CD14-positive monocyte (primary cell): ENCODE measurements at places on chromosomes 12 and 14. TPM values are rescaled to one million over a fixed set of nuclear protein-coding genes. Genes with fewer than 3 reads are reported as not detected.

DNA sequence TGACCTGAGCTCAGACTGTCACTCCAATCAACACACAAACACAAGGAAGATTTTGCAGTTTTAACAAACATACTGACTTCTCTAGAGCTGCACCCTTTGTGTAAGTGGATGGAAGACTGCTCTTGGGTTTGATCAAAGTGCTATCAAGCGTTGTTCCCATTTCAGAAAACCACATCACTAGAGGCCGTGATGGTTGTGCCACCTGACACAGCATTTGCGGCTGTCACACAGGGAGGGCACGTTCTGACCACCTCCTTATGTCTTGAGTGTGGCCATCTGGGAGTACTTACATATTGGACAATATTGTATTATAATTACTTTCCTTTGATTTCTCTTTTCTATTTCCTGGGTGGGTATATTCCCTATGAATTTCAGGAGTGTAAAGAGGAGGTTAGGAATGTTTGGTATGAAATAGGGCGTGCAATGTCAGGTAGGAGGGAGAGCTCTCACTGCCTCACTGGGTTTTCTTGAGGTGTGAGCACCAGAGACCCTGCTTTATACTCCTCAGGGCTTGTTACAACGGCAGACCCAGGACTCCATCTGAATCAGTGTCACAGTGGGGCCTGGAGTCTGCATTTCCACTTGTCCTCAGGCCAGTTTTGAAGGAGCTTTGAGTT lies 74.3 kb downstream of the SYNE3 start:
- DNase-seq = no peak
- no peak overlapping the region for H3K27ac ChIP-seq

DNA sequence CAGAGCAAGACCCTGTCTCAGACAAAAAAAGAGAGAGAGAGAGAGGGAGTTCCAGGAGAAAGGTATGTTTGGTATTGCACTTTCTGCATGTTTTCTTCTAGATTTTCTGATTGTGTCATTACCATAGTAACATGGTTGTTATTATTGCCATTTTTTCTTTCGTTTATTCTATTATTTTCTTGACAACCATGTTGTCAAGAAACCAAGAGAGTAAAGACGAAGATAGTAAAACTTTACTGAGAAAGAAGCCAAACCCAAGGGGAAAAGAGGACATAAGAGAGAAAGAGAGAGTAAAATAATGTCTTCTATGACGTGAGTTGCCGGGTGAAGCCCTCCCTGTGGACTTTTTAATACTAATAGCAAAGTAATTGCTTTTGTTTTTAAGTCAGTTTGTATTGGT lies 1186.0 kb upstream of the SEL1L start:
- H3K27me3 ChIP-seq = no peaks in the 10 kb centered on the region
- no peak overlapping the region for H3K27ac ChIP-seq
- no peak for DNase-seq
- no peak overlapping the region for H3K4me3 ChIP-seq

- no peak overlapping the region for H3K4me3 ChIP-seq
- no peaks in the 10 kb centered on the region for H3K36me3 ChIP-seq
- no peak for DNase-seq
Measured at GRCh38 chr12:77947330-77947729, 116.6 kb downstream of the NAV3 start.

DNA sequence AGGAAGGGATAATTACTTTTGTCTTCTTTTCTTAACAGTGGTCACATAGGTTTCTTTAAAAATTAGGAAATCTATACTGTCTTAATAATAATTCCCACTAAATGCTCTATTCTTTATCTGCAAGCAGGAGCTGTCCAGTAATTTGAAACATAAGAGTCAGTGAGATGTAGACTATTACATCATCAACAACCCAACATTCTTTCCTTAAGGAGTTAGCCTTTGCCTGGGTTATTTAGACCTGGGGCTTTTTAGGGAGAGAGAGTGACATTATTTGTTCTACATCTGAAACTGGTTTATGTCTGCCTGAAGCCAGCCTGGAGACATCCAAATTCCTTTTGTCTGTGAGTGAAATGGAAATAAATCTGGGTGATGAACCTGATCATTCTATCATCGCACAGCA lies 294.4 kb downstream of the TMTC2 start:
- H3K4me1 ChIP-seq = no peaks in the 10 kb centered on the region
- H3K27ac ChIP-seq = no peak overlapping the region
- no peaks in the 10 kb centered on the region for H3K27me3 ChIP-seq
- no peak for DNase-seq

DNA sequence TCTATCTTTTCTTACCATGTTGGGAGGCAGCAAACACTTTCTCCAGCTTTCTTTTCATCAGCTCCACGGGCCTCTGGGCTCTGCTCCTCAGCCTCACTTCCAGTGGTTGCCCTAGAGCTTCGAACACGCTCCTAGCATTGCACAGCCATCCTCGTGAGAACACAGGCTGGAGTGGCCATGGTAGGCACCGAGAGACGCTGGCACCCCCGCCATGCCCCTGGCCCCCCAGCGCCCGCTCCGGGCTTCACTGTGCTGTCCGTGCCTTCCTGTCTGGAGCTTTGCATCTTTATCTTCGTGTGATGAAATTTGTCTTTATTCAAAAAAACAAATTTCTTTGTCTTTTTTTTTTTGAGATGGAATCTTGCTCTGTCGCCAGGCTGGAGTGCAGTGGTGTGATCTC lies 352.2 kb downstream of the TMEM121 start:
- H3K4me1 ChIP-seq = peaks cover 9% of the 10 kb centered on the region
- DNase-seq = no peak
- no peak overlapping the region for H3K27ac ChIP-seq
- no peaks in the 10 kb centered on the region for H3K36me3 ChIP-seq

The TROAP gene
- polyA plus RNA-seq = 0.05 TPM in 1 of 2 replicates, not detected in the other

The CD4 gene
- polyA plus RNA-seq = 269 TPM

The CRIP2 gene
- polyA plus RNA-seq = 2.1 TPM
